RCC 7860 (cell line): ENCODE measurements at places on chromosomes 13 and 19.

DNA sequence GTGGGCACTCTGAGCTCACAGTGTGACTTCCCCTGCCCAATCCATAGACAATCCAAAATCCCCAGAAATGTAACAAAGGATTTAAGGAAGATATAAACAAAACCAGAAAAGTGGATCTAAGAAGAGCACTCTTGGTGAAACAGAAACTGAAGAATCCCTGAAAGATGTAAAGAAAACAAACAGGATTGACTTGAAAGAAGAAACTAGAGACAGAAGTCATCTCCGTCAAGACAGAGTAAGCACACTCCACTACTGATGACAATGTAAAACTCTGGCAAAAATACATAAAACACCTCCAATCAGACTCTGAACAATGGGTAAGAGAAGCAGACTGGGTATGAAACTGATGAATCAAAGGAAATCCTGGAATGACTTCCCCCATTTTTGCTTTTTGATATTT lies 13.5 kb downstream of the TUBGCP3 start:
- DNase-seq = no peak

DNA sequence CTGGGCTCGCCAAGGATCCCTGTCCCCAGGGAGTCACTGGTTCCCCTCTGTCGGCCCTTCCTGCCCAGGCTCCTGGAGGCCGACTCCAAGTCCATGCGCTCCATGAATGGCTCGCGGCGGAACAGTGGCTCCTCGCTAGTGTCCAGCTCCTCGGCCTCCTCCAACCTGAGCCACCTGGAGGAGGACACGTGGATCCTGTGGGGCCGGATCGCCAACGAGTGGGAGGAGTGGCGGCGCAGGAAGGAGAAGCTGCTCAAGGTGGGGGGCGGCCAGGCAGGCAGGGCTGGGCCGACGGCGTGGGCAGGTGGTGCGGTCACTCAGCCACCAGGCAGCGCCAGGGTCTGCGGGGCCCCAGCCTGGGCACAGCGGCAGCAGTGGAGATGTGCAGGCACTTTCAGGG lies 17.6 kb downstream of the EVI5L start:
- DNase-seq = no peak

GRCh38 chr13:113491418-113491883 lies 940 bp upstream of the DCUN1D2 start:
- no peak for DNase-seq

- DNase-seq = no peak
These were observed 426.2 kb upstream of the KLHL1 start for GRCh38 chr13:70534466-70534865.

GRCh38 chr13:50033725-50034124 lies 18.5 kb downstream of the KCNRG start:
- DNase-seq = no peak

DNA sequence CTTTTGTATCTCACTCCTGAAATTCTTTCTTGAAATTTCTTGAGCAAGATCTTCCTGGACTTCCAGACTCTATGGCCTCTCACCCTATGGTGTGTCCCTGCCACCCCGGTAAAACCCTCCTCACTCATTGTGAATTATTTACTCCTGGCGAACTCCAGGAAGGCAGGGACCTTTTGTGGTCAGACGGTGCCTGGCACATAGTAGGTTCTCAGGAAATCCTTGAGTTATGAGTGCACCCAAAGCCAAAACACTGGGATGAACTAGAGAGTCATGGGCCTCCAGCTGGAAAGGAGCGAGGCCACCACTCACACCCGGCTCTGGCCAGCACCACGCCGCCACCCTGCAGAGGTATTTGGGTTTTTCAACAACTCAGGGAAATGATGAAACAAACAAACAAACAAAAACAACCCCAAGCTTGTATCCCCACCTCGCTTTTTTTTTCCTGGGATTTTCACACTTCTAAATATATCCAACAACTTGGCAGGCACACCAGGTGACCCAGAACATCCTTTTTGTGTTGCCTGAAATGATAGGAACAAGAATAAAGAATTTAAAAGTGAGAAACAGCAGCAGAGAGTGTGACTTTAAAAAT lies 11.2 kb downstream of the HPN start:
- no peak for DNase-seq

GRCh38 chr19:18433015-18433691 lies 4.8 kb downstream of the ISYNA1 start:
- DNase-seq = no peak

DNA sequence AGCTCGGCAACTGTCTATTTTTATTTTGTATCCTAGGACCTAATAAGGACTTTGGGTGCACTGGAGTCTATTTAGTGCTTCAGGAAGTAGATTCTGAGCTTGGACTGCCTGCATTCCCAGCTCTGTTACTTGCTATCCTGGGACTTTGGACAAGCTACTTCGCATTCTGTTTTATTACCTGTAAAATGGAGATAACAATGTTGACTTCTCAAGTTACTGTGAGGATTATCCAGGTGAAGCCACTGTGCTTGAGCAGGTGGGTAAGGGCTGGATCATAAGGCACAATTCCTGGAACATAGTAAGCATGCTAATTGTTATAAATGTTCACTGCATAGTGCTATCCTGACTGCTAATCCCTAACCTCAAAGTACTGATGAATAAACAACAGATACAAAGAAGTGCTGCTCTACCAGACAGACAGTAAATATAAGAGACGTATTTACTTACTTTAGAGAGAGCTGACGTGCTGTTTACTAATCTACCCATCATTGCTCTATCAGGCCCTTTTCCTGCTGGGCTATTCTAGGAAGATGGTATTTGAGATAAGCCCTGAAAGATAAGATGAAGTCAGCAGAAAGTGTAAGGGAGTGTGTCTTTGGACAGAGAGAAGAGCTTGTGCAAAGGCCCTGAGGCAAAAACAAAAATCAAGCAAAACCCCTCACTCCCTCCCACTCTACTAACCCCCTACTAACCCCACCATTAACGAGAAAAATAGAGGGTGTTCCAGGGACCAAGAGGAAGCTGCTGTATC lies 50.8 kb upstream of the FLT1 start:
- DNase-seq = no peak

DNA sequence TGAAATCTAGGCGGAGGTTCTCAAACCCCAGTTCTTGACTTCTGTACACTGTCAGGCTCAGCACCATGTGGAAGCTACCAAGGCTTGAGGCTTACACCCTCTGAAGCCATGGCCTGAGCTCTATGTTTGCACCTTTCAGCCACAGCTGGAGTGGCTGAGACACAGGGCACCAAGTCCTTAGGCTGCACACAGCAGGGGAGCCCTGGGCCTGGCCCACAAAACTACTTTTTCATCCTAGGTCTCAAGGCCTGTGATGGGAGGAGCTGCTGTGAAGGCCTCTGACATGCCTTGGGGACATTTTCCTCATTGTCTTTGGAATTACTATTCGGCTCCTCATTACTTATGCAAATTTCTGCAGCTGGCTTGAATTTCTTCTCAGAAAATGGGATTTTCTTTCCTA lies 503.2 kb upstream of the PCDH20 start:
- no peak for DNase-seq

- no peak for DNase-seq
These were observed 285.0 kb upstream of the PCDH20 start for GRCh38 chr13:61700620-61701019.

DNA sequence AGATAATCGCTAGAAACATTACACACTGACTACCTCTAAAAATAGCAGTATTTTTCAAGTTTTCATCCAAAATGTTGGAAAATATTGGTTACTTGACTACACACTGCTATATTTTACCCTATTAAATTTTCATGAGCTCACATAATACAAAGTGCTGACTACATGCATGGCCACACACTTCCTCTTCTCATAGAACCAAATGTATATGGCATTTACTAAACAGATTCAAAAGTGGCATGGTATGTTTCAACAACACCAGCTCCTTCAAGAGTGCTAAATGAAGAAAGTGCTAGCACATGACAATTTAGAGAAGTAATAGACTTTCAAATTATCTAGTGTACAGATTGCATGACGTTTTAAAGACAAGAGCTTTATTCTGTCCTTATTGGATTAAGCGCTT lies 780.4 kb upstream of the SLITRK6 start:
- no peak for DNase-seq

GRCh38 chr19:11611730-11612129 lies 14.4 kb downstream of the ZNF627 start:
- DNase-seq = no peak

DNA sequence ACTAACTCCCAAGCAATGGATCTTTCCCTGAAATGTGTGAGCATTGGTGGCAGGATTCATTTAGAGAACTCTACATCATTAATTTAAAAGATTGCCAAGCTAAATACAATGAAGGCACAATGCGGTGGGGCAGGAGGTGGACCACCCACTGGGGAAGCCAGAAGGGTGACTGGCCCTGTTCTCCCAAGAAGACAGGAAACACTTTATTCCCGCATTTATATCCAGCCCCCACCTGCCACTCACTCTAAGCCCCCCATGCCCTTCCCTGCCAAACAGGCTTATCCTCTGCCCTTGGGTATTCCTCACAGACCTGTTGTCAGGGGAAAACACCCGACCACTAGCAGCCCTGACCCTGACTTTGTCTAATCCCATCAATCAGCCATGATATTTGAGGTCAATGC lies 189.1 kb upstream of the UBL3 start:
- DNase-seq = no peak
